ENCODE measurements at places on chromosomes 6 and 20.

GRCh38 chr20:63754008-63754407 lies 14.4 kb downstream of the SLC2A4RG start:
- no peak for DNase-seq

DNA sequence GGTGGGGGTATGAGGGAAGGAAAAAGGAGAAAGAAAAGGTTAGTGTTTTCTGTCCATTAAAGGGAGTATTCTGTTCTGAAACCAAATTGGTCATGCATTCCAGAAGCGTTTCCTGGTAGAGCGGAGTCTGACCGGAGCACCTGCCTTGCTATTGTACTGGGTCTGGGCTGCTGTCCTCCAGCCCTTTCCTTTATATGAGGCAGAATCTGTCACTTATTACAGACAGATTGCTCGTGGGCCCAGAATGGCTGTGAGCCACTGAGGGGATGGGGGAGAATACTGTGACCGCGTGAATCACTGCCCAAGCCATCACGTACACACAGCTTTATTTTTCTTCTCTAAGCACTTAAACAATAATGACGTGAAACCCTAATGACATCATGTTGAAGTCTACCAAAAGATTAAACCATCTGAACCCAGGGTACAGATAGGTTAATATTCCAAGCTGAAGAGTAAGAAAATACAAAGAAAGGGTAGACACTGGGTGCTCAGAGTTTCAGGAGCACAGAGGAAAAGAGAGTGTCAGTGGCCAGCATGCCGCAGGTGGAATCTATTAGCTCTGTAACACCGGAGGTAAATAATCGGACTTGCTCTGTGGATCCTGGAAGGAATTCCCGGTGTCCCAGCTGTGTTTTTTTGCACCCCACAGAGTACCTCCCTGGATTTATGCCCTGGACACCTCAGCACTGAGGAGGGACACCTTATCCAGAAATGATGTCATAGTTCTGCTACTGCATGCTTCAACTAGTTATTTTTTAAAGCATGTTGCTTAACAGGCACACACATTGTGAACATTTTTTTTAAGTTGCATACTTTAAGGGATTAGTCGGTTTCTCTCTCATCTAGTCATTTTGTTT lies 573.3 kb downstream of the PKHD1 start:
- no peak for DNase-seq

- no peak for DNase-seq
Observed at GRCh38 chr6:6916598-6916997, 191.2 kb upstream of the RREB1 start.

GRCh38 chr6:119317007-119317406 lies 32.6 kb downstream of the MAN1A1 start:
- no peak for DNase-seq

DNA sequence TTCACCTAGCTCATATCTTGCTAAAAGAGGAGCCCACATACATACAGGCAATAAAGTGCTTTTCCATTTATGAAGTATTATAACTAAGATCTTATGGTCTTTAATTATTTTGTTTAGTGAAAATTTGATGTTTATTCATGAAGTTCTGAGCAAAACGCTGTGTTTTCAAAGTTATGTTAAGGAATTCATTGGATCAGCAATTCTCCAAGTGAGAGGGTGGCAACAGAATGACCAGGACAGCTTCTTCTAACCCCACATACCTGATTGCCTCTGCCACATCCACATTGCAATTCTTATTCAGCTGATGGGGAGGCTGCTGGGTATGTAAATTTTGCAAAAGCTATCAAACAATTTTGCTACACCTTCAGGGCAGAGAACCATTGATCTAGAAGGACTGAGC lies 116.8 kb downstream of the OGFRL1 start:
- no peak for DNase-seq

GRCh38 chr6:98833057-98833306 lies 1.4 kb upstream of the POU3F2 start:
- DNase-seq = no peak

DNA sequence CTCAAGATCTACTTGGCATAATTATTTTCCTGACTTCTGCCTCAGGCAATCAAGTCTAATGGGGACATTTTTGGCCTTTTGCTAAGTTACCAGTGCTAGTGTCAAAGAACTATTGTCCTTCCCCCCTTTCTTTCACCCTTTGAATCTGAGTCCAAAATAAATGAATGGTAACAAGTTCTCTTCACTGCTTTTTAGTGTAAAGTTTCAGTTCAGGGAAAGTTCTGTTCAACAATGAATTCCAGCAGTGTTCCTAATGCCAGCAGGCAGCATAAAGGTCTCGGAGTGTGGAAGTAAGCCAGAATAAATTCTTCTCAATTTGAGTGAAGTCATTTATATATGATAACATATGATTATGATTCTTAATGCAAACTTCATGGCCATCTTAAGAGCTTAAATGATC lies 20.8 kb upstream of the TSPYL1 start:
- no peak for DNase-seq

DNA sequence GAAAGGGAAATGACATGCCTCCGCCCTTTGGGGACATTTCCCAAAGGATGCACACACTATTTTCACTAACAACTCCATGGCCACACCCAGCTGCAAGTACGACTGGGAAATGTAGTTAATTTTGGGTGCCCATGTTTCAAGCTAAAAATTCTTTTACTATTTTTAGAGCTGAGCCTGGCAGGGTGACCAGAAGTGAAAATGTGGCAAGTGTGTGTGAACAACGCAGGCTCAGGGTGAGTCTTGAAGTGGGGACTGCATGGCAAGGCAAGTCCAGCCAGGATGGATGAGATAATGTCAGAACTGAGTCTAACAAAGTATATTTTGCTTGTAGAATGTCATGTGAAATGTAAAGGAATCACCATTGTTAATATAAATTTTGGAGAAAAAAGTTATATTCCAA lies 17.0 kb upstream of the CD109 start:
- DNase-seq = no peak

DNA sequence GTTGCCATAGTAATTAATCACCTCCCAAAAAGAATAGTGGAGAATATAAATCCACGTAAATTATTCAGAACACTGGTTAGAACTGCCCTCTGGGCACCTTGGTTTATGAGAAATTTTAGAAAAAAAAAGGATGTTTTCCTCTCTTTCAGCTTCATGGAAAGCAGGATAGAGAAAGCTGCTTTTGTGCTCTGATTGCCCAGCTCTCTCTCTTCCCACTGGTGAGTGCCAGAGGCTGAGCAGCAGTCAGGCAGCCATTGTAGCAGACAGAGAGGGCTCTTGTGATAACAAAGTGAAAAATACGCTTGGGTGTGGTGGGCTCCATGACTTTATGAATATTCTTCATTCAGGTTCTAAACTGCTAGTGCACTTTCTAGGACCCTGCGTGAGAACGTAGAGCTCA lies 26.4 kb downstream of the SLC35F1 start:
- no peak for DNase-seq

GRCh38 chr6:25583099-25583498 lies 68.9 kb upstream of the SCGN start:
- DNase-seq = peak; percentile 14

DNA sequence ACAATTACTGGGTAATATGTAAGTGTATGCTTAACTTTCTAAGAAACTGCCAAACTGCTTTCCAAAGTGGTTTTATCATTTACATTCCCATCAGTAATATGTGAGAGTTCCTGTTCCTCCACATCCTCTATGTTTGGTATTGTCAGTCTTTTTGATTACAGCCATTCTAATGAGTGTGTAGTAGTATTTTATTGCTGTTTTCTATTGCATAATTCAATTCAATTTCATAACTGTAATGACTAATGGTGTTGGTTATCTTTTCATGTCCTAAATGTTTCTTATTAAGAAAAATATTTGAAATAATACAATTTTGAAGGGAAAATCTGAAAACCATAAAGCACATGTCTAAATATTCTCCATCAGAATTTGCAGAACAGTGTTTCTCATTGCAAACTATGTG lies 119.3 kb downstream of the MAP3K7 start:
- DNase-seq = no peak

DNA sequence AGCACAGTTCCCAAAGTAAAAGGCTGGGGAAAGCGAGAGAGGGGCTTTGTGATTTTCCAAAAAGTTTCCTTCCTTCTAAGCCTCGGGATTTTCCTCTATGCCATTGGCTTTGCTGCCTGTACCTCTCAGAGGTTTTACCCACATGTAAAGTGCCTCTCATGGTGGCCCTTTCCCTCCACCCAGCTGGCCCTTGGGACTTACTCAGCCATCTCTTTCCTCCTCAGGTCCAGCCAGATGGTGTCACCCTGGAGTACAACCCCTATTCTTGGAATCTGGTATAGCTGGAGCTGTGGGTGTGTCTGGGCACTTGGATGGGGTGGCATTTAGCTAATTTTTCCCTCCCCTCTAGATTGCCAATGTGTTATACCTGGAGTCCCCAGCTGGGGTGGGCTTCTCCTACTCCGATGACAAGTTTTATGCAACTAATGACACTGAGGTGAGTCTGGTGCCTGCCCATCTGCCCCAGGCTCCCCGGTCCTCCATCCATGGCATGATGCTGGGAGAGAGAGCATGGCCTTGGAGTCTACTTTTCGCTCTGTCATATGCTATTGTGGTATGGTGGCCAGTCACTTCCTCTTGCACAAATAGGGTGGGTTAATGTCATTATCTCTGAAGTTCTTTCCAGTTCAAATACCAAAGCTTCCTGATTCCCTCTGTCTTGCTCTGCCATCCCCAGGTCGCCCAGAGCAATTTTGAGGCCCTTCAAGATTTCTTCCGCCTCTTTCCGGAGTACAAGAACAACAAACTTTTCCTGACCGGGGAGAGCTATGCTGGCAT lies 1.1 kb downstream of the CTSA start:
- no peak for DNase-seq

- no peak for DNase-seq
Observed at GRCh38 chr6:109722564-109723254, 31.6 kb downstream of the FIG4 start.

DNA sequence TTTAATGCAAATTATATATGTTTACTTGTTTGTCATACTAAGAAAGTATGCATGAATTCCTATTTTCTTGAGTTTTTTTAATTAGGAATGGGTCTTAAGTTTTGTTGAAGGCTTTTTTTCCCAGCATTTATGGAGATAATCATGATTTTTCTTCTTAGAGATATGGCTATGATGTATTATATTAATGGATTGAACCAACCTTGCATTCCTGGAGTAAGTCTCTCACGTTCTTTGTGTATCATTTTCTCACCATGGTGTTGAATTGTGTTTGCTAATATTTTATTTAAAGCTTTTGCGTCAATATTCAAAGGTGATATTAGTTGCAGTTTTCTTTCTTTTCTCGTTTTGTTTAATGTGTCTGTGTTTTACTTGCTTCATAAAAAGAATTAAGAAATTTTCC lies 48.4 kb upstream of the SLC35D3 start:
- no peak for DNase-seq

GRCh38 chr20:18057101-18057993 lies at the start of gene OVOL2:
Gene OVOL2 (minus strand): TSS chr20:18057916. CDS start chr20:18057634, 282 bp downstream.
- peak; percentile 79 for DNase-seq

- DNase-seq = no peak
Observed at GRCh38 chr6:14658886-14659561, 541.5 kb downstream of the CD83 start.

- DNase-seq = no peak
Observed at GRCh38 chr6:96841345-96841744, 4.1 kb upstream of the GPR63 start.

DNA sequence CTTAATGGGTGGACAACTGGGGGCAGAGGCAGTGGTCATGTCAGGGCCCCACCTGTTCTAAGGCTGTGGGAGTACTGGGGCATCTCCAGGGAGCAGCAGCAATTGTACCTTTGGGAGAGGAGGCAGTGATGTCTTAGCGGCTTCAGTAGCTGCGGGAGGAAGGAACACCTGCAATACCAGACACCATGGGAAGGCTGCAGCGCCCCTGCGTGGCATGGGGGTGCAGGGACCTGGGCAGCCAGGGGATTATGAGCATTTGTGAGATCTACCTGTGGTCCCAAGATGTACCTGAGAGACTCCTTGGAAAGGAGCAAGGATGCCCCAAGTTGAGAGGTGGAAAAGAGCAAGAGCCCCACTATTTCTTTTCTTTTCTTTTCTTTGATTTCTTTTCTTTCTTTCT lies 112.1 kb upstream of the GPR6 start:
- no peak for DNase-seq

GRCh38 chr6:39130691-39131090 lies 15.7 kb upstream of the SAYSD1 start:
- DNase-seq = no peak

DNA sequence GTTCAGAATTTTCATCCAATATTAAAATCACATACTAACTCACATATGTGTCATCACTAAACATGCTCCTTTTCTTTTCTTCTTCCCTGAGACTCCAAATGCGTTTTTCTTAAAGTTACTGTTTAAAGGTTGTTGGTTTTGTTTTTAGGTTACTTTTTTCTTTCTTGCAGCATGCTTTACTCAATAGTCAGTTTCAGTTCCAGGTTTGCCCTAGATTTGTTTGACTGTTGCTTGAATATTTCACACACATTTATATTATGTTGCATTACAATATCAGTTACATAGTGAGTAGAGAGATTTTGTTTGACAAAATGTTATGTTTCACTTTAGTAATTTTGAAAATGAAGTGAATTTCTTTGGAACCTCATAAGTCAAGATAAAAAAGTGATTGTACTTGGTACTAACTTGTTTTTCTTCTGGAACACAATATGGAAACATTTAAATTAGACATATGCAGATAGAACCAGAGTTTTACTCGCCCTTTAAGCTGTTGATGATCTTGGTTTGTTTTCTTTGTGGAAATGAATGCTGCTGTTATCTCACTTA lies 27.3 kb downstream of the FNDC1 start:
- DNase-seq = no peak

Measured in large intestine (tissue), 12 donors.